Stimulated activated CD8-positive, alpha-beta memory T cell treated with anti-CD3 and anti-CD28 coated beads, Interleukin-4, amount 100 ng/mL, for 1 hour (primary cell): ENCODE measurements at places on chromosomes 2 and 18.

GRCh38 chr2:147634826-147635225 is 210.0 kb upstream of the ACVR2A start:
- no peak for DNase-seq

- DNase-seq, result no peak
These were observed 111.5 kb downstream of the MAPK4 start for GRCh38 chr18:50671376-50671775.

- DNase-seq, result no peak
These were observed 1.9 kb downstream of the SLC11A1 start for GRCh38 chr2:218383892-218384519.

- no peak for DNase-seq
These were observed 152.7 kb downstream of the ADCYAP1 start for GRCh38 chr18:1057367-1057766.

- DNase-seq, result no peak
These were observed 39.0 kb downstream of the EEF1B2 start for GRCh38 chr2:206198677-206199076.

DNA sequence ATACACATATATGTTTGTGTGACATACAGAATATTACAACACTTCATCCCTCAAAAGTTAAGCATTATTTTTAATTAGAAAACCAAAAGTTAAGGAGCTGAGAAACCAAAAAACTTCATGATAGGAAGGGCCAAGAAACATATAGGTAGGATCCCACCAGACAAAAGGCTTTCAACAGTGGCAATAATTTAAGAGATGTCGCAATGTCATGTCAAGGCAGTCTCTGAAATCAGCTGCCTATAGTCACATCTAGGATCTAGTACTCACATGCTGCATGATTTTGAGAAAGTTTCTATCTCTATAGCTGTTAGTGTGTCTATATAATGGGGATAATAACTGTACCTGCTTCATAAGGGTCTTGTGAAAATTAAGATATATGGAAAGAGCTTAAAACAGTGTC is 72.7 kb downstream of the SPIRE1 start:
- DNase-seq, result no peak

DNA sequence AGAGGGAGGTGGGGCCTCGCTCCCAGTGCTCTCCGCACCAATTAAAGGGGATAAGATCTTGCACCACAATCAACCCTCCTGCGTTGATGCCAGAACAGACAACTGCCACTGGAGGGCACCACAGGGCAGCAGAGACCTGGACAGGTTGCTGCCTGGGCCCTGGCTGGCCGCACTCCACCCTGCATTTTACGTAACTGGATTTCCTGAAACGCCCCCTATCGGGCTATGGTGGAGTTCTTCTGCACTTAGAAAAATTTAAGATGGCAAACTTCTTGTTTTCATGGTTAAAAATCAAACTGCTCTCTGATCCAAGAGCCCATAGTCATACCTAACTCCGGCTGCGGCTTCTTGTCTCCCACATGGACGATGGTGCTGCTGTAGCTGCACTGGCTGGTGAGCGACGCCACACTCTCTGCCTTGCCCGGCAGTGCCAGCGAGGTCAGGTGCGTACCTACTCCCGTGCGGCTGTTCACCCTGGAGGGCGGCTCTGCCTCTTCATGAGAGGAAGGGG is 16.8 kb upstream of the HES6 start:
- no peak for DNase-seq

- no peak for DNase-seq
These were observed 9.2 kb upstream of the HDAC4 start for GRCh38 chr2:239409976-239410375.

GRCh38 chr2:13466076-13466475 is 749.3 kb downstream of the TRIB2 start:
- no peak for DNase-seq

DNA sequence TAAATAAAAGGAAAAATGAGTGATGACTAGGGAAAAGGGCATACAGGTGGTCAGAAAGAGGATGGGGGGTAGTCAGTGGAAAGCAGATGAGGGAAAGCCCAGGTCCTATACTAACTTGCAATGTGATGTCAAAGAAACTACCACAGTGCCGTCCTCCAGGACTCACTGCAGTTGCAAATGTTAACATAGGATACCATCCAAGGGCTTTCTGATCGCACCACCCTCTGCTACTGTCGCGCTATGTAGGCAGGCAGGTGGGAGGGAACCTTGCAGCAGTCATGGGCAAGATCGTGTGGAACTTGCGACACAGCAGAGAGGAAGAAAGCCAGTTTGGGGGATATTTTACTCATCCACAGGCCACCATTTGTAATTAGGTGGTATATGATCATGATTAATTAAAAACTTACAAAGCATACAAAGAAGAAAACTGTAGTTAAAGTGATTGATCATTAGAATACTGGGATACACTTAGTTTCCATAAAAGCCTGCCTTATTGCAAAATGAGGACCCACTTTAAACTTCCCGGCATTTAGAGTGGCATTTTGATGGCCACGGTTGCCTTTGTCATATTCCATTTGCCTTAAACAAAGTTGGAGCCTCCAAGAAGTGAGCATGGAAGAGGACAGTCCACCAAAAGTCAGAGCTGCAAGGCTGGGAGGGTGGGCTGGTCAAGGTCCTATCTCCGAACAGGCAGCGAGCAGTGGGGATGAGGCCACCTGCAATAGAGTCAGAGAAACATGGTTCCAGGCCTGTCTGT is 8.5 kb upstream of the ROCK2 start:
- DNase-seq, result no peak

GRCh38 chr2:190646780-190647522 is 1.9 kb upstream of the NAB1 start:
- DNase-seq, result no peak

DNA sequence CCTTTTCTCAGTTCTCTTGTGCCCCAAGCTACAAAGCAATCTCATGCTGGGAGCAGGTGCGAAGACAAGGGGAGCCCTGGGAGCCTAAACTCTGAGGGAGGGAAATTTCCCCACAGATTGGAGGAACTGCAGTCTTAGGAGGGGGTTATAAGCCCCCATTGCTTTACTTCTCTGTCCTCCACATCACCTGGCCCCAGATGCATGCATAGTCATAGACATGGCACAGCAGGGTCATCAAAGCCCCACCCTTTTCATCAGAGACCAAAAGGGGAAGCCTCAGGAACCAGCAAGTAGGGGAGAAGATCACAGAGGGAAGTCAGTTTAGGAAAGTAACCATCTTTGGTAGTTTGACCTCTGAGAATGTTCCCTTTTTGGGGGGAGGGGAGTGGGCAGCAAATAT is 33.7 kb downstream of the LANCL1 start:
- DNase-seq, result no peak

GRCh38 chr2:228594012-228594411 is 412.5 kb upstream of the SPHKAP start:
- no peak for DNase-seq
